ENCODE measurements at places on chromosomes 4 and X.

DNA sequence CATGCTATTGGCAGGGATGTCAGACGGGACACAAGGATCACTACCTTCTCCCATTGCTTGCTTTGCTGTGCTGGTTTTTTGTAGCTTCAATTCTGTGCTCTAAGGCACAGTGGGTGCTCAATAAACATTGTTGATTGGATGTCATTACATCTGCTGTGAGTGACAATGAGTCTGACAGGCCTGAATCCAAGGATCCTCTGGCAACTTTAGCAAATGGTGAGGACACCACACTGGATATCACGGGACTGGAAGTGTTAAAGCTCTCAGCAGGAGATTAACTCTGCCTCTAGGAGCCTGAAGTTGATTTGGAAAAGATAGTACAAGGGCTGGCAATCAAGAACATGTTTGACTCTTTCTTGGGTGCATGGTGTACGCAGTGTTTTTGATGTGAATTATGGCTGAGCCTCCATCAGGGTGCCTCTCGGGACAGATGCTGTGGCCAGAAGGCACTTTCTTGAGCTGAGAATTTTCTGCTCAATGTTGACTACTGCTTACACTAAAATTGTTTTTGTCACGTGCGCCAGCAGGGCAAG is 217.9 kb downstream of the ARAP2 start:
- no peak for DNase-seq

- no peak for DNase-seq
Observed at GRCh38 chrX:133475953-133476352, 60.7 kb upstream of the GPC4 start.

- DNase-seq = no peak
Observed at GRCh38 chrX:130887376-130887775, 15.6 kb downstream of the ENOX2 start.

- DNase-seq = peak; percentile 38
Observed at GRCh38 chrX:10157543-10157942, 768 bp downstream of the CLCN4 start.

GRCh38 chrX:109475174-109475891 is 6.6 kb downstream of the GUCY2F start:
- DNase-seq = peak; percentile 74

DNA sequence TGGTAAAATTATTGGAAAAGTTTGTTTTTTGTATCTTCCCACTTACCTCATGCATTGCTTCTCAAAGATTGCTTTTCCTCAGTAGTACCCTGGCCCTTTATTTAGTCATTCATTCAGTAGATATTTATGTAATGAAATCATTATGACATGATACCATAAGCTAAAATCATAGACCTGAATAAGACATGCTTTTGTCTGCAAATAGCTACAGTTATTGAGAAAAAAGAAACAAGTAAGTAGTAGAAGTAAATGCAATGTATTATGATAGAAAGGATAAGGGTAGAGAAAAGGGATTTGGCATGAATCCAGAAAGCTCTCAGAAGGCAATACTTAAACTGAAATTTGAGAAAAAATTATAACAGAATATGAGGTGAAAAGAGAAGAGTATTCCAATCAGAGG is 352.5 kb downstream of the GPM6A start:
- DNase-seq = no peak

- no peak for DNase-seq
Observed at GRCh38 chr4:112330921-112331320, 33.8 kb downstream of the ALPK1 start.

DNA sequence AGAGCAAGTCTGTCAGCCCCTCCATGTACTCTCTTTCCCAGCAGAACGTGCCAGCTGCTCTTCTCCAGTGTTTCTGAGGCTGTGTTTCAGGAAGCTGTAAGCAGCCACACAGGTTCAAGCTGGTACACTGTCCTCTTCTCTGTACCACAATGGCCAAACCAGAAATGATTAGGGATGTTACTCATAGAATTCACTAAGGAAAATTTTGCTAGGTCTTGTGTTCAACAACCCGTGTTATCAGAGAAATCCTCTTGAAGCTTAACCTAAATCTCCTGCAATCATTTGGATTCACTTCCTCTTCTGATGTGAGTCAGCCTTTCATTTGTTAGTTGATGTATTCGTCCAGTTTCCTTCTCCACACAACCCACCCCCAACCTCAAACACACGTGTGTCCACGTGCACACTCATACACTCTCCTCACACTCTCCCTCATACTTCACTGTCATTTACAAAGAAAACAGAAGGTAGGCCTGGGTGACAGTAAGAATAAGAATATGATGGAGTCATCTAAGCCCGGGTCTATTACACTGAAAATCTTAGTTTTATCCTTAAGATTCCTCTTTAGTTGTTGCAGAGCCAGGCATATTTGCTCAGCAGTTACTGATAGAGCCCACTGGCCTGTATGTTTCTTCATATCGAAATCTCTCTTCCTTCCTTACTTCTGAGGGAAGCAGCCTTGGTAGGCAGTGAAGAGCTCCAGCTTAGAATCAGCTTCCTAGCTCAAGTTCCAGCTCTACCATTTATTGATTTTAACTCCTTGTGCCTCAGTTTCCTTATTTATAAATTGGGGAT is 63.4 kb downstream of the DCUN1D4 start:
- DNase-seq = no peak

GRCh38 chrX:41313419-41313818 is 20.5 kb upstream of the DDX3X start:
- peak; percentile 74 for DNase-seq

GRCh38 chr4:70496231-70496630 is 22.1 kb upstream of the AMTN start:
- DNase-seq = no peak

- DNase-seq = no peak
Observed at GRCh38 chr4:1226144-1226481, 22.8 kb downstream of the CTBP1 start.

- no peak for DNase-seq
Observed at GRCh38 chr4:89847571-89848325, 10.8 kb upstream of the SNCA start.

- no peak for DNase-seq
Observed at GRCh38 chr4:81452452-81453006, 19.2 kb downstream of the RASGEF1B start.

DNA sequence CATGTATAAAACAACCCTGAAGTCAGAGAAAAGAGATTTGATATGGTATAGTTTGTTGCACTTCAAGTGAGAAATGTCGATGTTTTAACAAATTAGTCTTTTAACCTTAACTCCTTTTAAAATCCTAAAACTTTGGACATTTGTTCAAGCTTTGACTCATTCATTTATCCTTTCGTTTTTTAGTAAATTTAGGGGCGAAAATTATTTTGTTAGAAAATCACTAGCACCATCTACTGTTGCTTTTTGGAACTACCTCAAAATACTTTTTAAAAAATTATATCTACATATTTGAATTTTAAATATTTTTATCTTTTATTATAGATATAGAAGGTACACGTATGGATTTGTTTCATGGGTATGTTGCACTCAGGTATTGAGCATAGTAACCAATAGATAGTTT is 165.1 kb upstream of the POF1B start:
- peak; percentile 0 for DNase-seq

Data from foreskin fibroblast (primary cell).